ENCODE measurements at places on chromosomes 6 and 20.

GRCh38 chr6:122416825-122417224 lies 17.4 kb downstream of the HSF2 start:
- no peaks in the 10 kb centered on the region for H3K27me3 ChIP-seq
- peaks cover 22% of the 10 kb centered on the region for H3K36me3 ChIP-seq
- DNase-seq, result no peak
- H3K27ac ChIP-seq, result no peak overlapping the region
- no peak overlapping the region for H3K4me3 ChIP-seq

DNA sequence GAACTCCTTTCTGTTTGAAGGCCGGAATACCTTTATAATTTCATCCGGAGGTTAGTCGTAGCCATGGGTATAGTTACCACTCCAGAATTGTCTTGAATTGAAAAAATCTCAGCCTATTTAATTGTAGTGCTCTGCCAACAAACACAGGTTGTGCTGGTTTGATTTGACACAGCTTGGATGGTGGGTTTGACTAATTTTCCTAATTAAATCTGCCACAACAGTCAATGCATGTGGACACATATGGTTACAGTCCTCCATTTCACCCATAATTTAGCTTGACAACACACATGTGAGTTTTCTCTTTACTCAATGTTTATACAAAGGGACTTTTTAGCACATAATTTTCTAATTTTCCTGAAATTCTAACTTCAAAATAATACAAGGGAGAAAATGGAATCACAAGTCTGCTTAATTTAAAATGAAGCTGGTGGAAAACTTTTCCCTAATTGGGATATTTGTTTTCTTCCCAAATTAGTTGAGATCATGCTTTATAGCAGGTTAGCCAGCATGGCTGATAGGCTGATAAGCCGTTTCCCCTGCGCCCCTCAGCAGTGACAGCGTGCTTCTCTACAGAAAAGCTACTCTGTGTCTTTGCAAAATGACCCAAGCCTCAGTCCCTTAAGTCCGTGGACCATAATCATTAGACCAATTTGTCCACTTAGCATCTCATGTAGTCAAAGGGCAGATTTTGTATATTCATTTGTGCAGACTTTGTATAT lies 463.5 kb upstream of the FLRT3 start:
- no peak for DNase-seq
- no peak overlapping the region for H3K4me3 ChIP-seq
- H3K36me3 ChIP-seq, result no peaks in the 10 kb centered on the region
- H3K4me1 ChIP-seq, result peaks cover 12% of the 10 kb centered on the region

DNA sequence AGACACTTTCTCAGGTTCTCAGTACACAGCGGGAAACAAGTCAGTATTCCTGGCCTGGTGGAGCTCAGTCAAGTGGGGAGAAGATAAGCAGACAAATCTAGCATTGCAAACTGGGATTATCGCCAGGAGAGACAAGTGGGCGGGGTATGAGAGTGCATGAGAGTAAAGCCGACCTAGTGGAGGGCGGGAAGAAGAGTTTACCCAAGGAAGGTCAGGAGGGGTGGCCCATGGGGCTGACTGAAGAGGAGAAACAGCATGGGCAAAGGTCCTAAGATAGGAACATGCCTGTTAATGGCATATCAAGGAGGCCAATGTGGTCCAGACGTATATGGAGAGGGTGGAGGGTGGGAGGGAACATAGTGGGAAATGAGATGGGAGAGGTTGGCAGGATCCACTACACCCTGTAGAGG lies 12.4 kb upstream of the CSNK2A1 start:
- H3K27ac ChIP-seq, result no peak overlapping the region
- no peak for DNase-seq
- peaks cover 4% of the 10 kb centered on the region for H3K4me1 ChIP-seq
- no peak overlapping the region for H3K4me3 ChIP-seq
- H3K27me3 ChIP-seq, result peaks cover 22% of the 10 kb centered on the region

- H3K27me3 ChIP-seq, result no peaks in the 10 kb centered on the region
- H3K4me1 ChIP-seq, result peaks cover 5% of the 10 kb centered on the region
- H3K4me3 ChIP-seq, result no peak overlapping the region
- H3K36me3 ChIP-seq, result no peaks in the 10 kb centered on the region
Measured at GRCh38 chr6:134495890-134496248, 178.0 kb upstream of the SGK1 start.

- H3K4me1 ChIP-seq, result no peaks in the 10 kb centered on the region
- no peak overlapping the region for H3K27ac ChIP-seq
- no peaks in the 10 kb centered on the region for H3K36me3 ChIP-seq
- H3K27me3 ChIP-seq, result peaks cover 6% of the 10 kb centered on the region
- DNase-seq, result no peak
Measured at GRCh38 chr6:133681891-133682290, 207.0 kb upstream of the TCF21 start.

- no peak overlapping the region for H3K27ac ChIP-seq
- peaks cover 30% of the 10 kb centered on the region for H3K4me1 ChIP-seq
- DNase-seq, result no peak
Measured at GRCh38 chr20:16411361-16411760, 161.9 kb downstream of the KIF16B start.

DNA sequence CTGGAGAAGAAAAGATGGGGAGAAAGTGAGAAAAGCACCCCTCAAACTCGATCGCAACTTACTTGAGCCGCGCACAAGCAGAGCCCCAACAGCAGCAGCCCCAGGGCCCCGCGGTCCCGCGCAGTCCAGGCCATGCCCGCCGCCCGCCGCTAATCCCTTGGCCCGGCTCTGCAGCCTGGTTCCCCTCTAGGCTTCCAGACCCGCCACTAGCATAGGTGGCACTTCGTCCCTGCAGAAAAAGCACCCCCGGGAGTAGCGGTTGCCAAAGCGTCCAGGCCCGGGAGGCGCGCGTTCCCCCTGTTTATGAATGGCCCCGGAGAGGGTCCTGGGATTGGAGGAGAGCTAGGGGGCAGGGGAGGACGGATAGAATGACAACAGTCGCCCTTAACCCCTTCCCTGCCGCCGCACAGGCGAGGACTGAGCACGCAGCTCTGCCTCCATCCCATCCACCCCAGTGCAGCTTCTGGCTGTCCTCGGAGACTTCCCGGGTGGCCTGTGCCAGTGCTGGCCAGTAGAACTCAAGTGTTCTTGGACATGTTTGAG lies 19.9 kb downstream of the COL9A1 start:
- H3K27ac ChIP-seq, result no peak overlapping the region
- H3K27me3 ChIP-seq, result peaks cover 56% of the 10 kb centered on the region
- H3K4me3 ChIP-seq, result peak overlapping the region; percentile 69
- no peaks in the 10 kb centered on the region for H3K36me3 ChIP-seq

- no peak for DNase-seq
- no peaks in the 10 kb centered on the region for H3K27me3 ChIP-seq
- H3K36me3 ChIP-seq, result no peaks in the 10 kb centered on the region
- H3K4me3 ChIP-seq, result no peak overlapping the region
Measured at GRCh38 chr6:121884091-121884490, 448.6 kb downstream of the GJA1 start.

GRCh38 chr6:109687271-109687761 lies 3.7 kb downstream of the AK9 start:
- H3K36me3 ChIP-seq, result peaks cover 17% of the 10 kb centered on the region

DNA sequence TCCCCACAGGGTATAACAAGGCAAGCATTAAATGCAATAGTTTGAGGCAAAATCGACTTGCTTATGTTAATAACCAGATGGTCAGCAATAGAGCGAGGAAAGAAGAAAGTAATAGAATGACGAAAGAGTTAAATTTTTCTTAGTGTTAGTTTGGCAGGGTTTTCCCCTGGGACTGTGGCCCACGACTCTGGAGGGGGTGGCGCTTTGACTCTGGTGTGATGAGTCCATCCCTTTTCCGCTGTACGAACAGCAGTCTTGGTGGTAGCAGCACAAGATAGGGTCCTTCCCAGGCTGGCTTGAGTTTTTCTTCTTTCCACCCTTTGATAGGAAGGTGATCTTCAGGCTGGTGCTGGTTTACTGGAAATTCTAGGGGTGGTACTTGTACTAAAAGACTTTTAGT lies 69.2 kb upstream of the GMDS start:
- peaks cover 16% of the 10 kb centered on the region for H3K36me3 ChIP-seq
- no peak overlapping the region for H3K27ac ChIP-seq
- H3K27me3 ChIP-seq, result no peaks in the 10 kb centered on the region

DNA sequence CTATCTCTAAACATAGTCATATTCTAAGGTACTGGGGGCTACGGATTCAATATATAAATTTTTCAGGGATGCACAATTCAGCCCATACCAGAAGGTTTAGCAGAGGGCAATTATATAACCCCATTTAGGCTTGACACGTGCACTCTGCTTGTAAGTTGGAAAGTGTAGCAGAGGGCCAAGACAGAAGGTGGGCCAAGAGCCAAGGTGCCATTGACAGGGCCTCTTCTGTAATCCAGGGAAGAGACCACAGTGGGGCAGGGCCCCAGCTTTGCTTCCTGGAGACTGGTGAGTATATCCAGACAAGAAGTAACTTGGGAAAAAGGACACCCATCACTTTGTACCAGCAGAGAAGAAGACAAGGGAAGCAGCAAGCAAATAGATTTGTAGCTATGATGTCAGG lies 672.4 kb upstream of the MARCKS start:
- H3K36me3 ChIP-seq, result no peaks in the 10 kb centered on the region
- peaks cover 15% of the 10 kb centered on the region for H3K4me1 ChIP-seq
- H3K27ac ChIP-seq, result no peak overlapping the region
